ENCODE measurements at places on chromosomes 1 and 21.

- DNase-seq = no peak
These were observed 16.9 kb downstream of the NUAK2 start for GRCh38 chr1:205304695-205305070.

DNA sequence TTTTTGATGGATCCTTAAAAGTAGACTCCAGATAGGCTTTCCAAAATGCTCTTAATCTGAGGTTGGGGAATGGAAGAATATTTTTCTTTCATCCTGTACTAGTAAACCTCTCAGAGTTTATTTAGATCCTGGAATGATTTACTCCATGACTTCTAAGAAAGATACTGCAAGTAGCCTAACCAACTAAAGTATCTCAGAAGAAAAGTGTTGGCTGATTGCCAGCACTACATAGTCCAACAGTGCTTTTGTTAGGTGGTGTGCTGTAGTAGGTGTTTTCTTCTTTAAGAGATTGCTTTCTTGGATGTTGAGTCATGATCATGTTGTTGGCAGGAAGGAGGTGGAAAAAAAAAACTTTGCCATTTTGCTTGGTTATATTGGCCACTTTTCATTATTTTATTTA is 119.8 kb downstream of the OSBPL9 start:
- DNase-seq = no peak

- DNase-seq = no peak
These were observed 30.2 kb downstream of the PRDX6 start for GRCh38 chr1:173507205-173507846.

DNA sequence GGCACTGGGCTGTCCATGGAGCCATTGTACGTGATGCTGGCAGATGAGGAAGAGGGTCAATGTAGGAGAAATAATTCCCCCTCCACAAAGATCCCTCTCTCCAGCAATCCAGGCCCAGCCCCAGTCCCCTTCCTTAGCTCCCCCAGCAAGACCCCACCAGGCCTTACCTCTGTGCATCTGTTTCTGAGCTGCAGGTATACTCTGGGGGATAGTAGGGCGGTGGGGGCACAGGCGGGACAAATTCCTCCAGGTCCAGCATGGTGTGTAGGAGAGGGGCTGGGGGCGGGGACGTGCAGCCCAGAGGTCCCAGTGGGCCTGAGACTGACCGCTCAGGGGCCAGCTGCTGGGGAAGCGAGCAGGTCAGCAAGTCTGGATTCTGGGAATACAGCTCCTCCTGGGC is 3.7 kb downstream of the ENTREP3 start:
- no peak for DNase-seq

DNA sequence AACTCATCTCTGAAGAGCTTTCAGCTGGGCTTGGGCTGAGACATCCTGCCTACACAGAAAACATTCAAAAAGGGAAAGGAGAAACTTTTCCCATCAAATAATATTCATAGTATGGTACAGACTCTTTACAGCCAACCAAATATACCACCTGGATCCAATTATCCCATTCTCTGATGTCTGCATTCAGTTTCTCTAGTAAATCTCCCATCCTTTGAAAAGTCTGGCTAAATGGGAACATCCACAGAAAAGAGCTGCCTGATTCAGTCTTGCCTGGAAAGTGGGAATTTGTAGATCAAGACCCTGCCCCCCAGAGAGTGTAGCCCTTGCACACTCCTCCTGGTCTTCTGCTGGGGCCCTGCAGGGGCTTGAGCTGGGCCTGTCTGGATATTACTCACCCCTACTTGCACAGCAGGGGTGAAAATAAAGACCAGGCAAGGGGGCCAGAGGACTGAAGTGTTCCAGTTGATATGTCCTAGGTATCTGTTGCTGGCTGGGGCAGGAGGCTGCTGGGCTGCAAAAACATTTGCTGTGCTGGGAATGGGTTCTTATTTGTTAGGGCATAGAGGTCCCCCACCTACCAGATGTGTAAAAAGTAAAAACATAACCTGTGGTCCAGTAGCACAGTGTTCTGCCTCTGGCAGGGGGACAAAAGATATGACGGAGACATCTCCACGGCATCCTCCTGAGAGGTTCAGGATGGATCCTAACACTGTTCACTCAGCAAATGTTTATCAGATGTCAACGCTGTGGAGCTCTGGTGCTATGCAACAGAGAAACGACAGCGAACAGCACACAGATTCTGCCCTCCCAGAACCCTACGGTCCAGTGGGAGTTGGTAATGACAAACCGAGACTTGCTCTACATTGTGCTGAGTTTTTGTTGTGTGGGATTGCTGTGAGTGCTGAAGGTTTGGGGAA is 140.3 kb downstream of the PLXNA2 start:
- DNase-seq = no peak

- DNase-seq = peak; percentile 93
These were observed 126.6 kb upstream of the CAMK1G start for GRCh38 chr1:209456878-209457277.

DNA sequence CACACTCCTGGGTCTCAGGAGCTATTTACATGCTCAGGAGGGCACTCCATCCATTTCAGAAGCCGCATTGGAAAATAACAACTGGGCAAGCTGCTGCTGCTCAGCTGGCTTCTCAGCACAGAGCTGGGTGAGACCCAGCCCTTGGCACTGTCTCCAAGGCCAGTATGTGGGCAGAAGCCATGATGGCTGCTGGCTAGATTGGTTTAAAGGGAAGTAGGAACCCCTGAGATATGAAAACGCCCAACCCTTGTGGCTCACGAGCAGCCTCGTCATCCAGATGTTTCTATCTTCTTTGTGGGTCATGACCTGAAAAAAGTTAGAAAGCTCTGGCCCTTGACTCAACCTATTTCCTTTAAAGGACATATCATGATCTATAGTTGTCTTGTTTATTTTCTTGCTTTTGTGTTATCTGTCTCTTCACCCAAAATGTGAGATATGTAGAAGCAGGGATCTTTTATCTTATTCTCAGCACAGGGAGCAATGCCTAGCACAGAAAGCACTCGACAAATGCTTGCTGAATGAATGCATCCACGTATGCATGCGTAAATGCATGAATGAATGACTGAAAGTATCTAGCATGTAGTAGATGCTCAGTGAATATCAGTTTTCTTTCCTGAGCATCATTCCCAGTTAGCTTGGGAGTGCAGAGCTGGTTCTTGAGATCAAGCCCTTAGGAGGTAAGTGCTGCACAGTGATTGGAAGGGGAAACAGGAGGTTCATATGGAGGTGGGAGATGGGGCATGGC is 11.6 kb downstream of the MYBPH start:
- no peak for DNase-seq

DNA sequence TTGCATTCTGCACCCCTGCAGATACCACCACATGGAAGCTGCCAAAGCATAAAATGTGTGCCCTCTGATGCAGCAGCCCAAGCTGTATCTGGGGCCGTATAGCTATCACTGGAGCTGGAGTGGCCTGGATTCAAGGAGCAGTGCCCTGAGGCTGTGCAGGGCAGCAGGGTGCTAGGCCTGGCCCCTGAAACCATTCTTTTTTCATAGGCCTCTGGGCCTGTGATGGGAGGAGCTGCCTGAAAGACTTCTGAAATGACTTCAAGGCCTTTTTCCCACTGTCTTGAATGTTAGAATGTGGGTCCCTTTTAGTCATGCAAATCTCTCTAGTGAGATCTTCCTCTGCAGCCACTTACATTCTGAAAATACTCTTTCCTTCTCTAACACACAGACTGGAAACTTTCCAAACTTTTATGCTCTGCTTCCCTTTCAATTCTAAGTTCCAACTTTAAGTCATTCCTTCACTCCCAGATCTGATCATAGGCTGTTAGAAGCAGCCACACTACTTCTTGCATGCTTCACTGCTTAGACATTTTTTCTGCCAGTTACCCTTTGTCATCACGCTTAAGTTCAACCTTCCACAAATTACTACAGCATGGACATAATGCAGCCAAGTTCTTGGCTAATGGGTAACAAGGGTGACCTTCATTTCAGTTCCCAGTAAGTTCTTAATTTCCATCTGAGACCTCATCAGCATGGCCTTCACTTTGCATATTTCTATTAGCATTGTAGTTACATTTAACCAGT is 42.4 kb downstream of the DRAM2 start:
- DNase-seq = no peak

DNA sequence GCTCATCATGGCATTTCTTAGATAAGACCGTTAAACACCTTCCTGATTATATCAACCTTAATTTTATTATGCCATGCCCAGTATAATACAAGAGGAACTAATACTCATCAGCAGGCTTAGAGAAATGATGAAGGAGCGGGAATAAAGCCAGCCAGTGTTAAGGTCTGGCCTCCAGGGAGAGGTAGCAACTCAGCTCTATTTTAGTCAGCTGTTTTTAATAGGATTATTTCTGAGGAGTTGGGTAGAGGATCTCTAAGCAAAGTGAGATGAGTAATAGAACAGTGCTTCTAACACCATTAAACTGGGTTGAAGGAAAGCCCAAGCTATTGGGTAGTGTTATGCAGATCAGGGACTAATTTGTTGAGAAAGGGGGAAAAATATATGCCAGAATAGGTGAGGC is 921.5 kb downstream of the TTLL7 start:
- no peak for DNase-seq

DNA sequence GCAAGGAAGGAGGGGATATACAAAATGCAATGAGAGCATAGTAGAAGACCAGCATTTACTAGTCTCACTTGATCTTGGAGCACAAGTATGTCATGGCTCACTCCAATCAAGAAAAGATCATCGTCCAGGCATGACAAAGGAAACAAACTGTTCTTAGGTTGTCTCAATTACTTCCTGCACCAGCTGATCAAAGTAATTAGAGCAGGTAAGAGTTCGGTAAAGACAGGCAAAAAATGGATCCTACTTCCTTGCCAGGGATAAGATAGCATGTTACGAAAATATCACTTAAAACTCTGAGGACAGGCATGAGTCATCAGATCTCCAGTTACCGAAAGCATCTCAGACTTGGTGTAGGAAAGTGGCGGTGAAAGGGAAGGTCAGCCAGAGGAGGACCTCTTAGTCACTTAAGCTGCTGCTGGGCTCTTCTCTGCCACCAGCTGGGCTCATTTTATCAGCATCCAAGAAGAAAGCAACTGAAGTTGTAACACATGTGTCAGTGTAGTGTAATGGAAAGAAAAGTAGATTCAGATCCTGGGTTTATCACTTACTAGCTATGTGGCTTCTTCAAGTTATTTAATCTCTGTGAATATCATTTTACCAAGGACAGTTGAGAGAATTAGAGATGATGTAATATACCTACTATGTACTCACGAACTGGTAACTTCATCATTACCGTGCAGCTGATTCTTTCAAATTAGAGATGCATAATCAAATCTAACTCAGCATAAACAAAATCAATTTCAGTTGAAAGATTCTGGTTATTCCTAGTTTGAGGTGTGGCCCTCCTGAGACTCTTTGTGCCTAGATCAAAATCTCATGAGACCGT is 46.8 kb downstream of the XCL1 start:
- no peak for DNase-seq

GRCh38 chr1:185568155-185569123 is 165.8 kb upstream of the HMCN1 start:
- DNase-seq = no peak

DNA sequence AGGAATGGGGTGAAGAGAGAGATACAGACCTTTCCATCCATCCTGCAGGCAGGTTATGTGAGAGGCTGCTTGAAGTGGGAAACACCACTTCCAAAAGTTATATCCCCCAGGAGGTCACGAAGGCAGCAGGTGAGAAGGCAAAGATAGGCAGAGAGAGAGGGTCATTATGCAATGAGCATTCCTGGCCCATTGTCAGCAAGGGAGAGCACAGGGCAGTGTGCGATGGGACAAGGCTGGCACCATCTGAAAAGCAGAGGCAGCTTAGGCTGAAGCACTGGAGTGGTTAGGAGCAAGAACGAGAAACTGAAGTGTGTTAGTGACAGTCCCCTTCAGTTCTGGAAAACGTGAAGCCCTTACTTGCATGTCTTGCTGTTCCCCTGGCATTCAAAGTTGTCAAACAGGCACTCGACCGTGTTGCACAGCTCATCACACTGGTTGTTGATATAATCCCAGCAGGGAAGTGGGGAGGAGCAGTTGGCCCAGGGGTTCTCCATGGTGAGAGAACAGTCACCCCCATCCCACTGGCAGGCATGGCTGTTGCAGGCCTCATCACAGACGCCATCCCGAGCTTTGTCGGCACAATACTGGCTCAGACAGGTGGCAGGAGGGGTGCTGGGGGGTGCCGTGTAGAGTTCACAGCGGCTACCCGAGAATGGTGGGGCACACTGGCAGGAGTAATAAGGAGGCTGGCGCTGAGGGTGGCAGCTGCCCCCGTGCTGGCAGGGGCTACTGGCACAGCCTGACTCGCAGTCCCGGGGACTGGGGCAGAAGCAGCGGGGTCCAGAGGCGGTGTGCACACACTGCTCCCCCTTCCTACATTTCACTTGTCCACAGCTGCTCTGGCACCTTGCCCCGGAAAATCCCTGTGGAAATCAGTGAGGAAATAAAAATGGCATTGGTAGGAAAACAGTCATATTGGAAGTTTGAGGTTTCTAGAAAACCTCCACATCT is 28.9 kb upstream of the ADAM30 start:
- DNase-seq = no peak

DNA sequence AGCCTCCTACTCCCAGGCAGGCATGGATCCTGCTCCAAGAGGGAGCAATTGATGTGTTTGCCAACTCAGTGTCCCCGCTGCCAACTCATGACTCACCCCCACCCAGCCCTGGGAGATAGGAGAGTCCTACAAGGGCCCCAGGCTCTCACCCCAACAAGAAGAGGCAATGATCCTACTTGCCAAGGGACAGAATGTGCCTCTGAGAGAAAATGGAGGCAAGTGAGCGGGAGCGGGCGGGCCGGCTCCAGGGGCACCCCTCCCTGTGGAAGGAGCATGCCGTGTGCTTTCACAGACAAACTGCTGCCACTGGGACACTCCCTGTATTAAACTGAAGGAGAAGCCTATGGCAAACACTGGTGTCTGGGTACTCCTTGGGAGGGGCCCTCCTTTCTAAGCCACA is 16.7 kb downstream of the PKP1 start:
- DNase-seq = no peak

DNA sequence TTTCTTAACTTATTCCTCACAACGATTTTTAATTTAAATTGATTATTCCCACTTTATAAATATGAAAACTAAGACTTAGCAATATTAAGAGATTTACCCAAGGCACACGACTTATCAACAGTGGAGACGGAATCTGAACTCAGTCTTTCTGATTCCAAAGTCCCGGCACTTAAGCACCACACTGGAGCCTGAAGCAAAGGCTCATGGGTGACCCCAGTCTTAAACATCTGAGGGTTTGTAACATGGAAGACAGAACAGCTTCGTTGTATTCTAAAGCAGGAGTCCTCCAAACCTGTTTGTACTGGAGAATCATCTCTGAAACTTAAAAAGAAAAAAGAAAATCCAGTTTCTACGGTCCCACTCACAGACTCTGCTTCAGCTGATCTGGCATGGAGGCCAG is 519.5 kb downstream of the SMYD3 start:
- DNase-seq = no peak

DNA sequence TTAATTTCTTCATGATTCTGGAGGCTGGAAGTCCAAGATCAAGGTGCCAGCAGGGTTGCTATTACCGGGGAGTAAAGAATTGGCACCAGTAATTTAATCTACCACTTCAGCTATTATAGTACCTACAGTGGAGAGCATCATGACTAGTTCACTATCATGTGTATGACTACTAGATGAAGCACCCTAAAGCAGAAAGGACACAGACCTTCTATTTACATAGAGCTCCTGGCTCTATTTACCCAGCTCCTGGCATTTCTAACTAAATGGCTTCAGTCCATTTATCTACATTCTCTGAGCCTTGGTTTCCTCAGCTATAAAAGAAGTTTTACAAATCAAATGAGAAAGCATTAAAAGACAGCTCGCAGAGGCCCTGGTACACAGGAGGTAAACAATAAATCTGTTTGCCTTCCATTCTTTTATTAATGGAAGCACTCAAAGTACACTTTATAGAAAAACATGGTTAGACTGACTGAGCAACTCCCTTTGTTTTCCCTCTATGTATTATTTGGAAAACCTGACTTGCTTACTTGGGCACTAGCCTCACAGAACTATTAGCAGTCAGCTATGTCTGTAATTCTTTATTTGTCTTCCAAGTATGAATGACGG is 203.0 kb downstream of the SLC35F3 start:
- DNase-seq = no peak

Measured in NCI-H1436 treated with DMSO at 0.1 percent for 48 hours (cell line).